ENCODE measurements at places on chromosomes 11 and 22.

GRCh38 chr11:115132436-115133228, 371.6 kb downstream of the CADM1 start:
- no peaks in the 10 kb centered on the region for H3K27me3 ChIP-seq
- no peaks in the 10 kb centered on the region for H3K4me1 ChIP-seq
- H3K4me3 ChIP-seq = no peak overlapping the region
- no peak for DNase-seq

GRCh38 chr22:31155422-31155821, 4.6 kb upstream of the RNF185 start:
- H3K4me1 ChIP-seq = peaks cover 2% of the 10 kb centered on the region
- no peaks in the 10 kb centered on the region for H3K36me3 ChIP-seq
- no peaks in the 10 kb centered on the region for H3K27me3 ChIP-seq

GRCh38 chr22:23539135-23539838, 40.8 kb downstream of the IGLL1 start:
- H3K27ac ChIP-seq = no peak overlapping the region
- DNase-seq = peak; percentile 88
- H3K4me1 ChIP-seq = peaks cover 56% of the 10 kb centered on the region
- H3K4me3 ChIP-seq = no peak overlapping the region

DNA sequence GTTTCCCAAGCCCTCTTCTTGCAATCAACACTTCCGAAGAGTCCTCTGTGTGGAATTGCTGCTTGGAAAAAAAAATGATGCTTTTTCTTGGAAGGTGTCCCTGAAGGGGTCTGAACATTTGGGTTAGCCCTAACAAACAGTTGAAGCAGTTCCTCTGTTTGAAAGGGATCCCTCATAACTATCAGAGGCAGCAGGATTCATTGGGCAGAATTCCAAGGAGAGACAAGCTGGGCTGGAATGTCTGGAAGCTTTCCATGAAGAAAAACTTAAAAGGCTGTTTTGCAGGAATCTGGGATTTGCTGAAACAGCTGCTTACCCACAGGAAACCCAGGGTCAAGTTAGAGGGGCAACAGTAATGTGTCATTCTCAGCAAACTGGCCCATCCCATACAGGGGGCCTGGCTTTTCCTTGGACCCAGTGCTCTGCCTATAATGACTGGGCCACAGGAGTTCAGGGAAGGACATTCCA, 3.1 kb downstream of the CSNK2A3 start:
- no peaks in the 10 kb centered on the region for H3K4me1 ChIP-seq
- no peaks in the 10 kb centered on the region for H3K36me3 ChIP-seq
- no peak overlapping the region for H3K4me3 ChIP-seq
- H3K27ac ChIP-seq = no peak overlapping the region
- no peak for DNase-seq

DNA sequence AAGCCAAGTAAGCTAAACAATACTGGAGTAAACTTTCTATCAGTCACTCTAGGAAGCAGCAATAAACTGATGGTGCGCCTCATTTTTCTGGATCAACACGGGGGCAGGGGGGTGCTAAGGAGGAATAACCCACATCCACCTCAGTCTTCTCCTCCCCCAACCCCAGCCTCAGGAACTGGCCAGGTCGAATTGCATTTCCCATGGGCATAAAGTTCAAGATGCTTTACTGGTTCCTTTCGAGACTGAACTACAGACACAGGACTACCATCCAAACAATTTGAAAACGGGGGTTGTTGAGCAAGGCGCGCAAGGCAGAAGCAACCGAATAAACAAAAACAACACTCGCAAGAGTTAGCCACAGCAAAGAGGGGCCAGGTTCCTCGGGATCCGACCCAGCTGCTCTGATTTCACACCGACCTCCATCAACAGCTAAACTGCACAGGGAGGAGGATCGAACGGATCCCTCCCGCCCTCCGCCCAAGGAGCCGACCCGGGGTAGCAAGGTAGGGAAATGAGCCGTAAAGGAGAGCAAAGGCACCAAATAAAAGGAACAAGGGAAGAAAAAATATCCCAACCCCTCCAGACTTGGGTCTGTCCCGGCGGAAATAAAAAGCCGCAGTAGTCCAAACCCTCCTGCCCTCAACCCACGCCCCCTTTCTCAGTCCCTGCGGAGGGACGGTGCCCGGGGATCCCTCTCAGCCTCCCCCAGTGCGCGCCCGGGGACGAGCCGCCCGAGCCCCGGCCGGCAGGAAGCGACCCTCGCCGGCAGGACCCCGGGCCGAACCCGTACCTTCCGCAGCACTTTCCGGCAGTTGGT, 801 bp downstream of the SESN3 start:
- peak overlapping the region; percentile 91 for H3K4me3 ChIP-seq
- H3K4me1 ChIP-seq = peaks cover 13% of the 10 kb centered on the region
- peak overlapping the region; percentile 71 for H3K27ac ChIP-seq
- DNase-seq = peak; percentile 36
- no peaks in the 10 kb centered on the region for H3K27me3 ChIP-seq

DNA sequence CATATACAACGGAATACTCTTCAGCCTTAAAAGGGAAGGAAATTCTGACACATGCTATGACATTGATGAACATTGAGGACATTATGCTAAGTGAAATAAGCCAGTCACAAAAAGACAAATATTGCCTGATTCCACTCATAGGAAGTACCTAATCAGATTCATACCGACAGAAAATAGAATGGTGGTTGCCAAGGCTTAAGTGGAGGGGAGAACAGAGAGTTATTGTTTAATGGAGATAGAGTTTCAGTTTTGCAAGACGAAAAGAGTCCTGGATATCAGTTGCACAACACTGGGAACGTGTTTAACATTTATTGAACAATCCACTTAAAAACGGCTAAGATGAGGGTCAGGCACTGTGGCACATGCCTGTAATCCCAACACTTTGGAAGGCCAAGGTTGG, 45.6 kb upstream of the HIPK3 start:
- H3K4me1 ChIP-seq = no peaks in the 10 kb centered on the region
- H3K36me3 ChIP-seq = no peaks in the 10 kb centered on the region
- H3K27ac ChIP-seq = no peak overlapping the region

- peaks cover 22% of the 10 kb centered on the region for H3K4me1 ChIP-seq
- peaks cover 33% of the 10 kb centered on the region for H3K27me3 ChIP-seq
- DNase-seq = peak; percentile 82
- no peak within 1 kb of the TSS for H3K27ac ChIP-seq
- no peaks in the 10 kb centered on the region for H3K36me3 ChIP-seq
These were observed at the start of gene LRRC10B for GRCh38 chr11:61507962-61508861. LRRC10B (plus strand) TSS chr11:61508749; CDS start chr11:61508999, 250 bp downstream.

DNA sequence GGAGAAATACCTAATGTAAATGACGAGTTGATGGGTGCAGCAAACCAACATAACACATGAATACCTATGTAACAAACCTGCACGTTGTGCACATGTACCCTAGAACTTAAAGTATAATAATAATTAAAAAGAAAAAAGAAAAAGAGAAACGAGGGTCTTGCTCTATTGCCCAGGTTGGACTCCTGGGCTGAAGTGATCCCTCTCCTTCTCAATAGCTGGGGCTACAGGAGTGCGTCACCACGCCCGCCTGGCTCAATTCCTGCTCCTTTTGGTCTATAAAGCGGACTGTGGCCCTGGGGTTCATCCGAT, 521 bp upstream of the PTS start:
- H3K36me3 ChIP-seq = peaks cover 21% of the 10 kb centered on the region
- peak overlapping the region; percentile 72 for H3K4me3 ChIP-seq
- H3K27ac ChIP-seq = peak overlapping the region; percentile 92
- peaks cover 17% of the 10 kb centered on the region for H3K4me1 ChIP-seq
- H3K27me3 ChIP-seq = no peaks in the 10 kb centered on the region

- DNase-seq = no peak
- H3K4me1 ChIP-seq = no peaks in the 10 kb centered on the region
- H3K4me3 ChIP-seq = no peak overlapping the region
- no peaks in the 10 kb centered on the region for H3K27me3 ChIP-seq
- H3K36me3 ChIP-seq = no peaks in the 10 kb centered on the region
These were observed 36.2 kb downstream of the LMO1 start for GRCh38 chr11:8227156-8228152.

DNA sequence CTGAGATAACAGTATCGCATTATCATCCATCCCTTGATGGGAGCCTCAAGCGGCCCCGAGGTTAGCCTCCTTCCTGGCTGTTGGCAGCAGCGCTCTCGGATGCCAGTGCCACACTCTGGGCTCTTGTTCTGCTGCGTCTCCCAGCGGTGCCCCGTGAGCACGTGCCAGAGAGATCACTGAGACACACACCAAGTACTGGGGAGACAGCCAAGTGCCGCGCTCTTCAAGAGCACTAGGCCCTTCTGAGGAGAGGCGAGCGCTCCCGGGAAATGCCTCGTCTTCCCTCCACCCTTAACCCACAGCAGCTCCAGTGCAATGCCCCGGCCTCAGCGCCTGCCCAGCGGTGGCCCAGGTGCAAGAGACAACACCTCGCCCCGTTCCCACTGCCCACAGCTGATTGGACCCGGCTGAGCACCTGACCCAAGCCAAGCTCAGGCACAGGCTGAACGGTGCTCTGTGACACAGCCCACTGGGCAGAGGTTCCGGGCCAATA, 248.3 kb upstream of the NARS2 start:
- H3K4me1 ChIP-seq = no peaks in the 10 kb centered on the region
- no peak overlapping the region for H3K27ac ChIP-seq
- no peak overlapping the region for H3K4me3 ChIP-seq
- H3K27me3 ChIP-seq = peaks cover 1% of the 10 kb centered on the region
- DNase-seq = no peak

DNA sequence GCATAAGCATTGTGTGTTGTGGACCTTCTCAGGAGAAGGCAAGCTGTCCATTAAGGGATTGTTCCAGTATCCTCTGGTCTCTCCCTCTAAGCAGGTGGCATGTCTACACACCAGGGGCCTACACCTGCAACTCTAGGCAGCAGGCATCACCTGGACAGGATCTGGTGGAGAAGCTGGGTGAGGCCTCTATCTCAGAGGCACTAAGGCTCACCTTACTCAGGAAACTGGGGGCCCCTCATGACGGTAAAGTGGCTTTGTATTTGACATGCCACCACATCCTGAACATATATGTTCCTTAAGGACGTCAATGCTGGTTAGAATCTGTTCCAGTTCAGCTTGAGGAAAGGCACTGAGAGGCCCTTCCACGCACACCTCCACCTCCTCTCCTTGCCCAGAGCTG, 891.3 kb downstream of the OPCML start:
- no peaks in the 10 kb centered on the region for H3K4me1 ChIP-seq
- H3K36me3 ChIP-seq = no peaks in the 10 kb centered on the region
- no peak overlapping the region for H3K27ac ChIP-seq
- DNase-seq = no peak

DNA sequence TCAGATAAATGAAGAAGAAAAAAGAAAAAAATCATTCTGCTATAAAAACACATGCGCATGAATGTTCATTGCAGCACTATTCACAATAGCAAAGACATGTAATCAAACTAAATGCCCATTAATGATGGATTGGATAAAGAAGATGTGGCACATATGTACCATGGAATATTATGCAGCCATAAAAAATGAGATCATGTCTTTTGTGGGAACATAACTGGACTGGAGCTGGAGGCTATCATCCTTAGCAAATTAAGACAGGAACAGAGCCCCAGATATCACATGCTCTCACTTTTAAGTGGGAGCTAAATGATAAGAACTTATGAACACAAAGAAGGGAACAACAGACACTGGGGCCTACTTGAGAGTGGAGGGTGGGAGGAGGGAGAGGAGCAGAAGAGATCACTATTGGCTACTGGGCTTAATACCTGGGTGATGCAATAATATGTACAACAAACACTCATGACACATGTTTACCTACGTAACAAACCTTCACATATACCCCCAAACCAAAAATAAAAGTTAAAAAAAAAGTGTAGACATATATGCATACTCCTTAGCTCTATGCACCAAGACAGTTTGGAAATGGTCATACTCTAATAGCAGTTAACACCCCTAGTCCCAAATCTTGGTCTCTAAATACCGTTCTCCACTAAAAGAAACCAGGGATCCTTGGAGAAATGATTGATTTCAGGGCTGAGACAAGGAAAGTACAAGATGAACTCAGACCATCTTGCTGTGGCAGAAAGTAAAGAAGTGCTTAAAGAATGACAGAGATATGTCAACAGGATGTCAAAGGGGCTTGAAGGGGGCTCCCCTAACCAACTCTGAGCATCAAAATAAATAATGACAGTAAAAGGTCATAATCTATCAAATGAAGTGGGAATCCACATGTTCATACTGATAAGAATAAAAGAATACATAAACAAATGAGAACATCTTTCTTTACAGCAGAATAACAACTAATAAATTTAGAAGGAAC, 17.1 kb upstream of the DDX6 start:
- H3K4me3 ChIP-seq = no peak overlapping the region
- H3K4me1 ChIP-seq = no peaks in the 10 kb centered on the region
- H3K27me3 ChIP-seq = no peaks in the 10 kb centered on the region
- no peak overlapping the region for H3K27ac ChIP-seq

DNA sequence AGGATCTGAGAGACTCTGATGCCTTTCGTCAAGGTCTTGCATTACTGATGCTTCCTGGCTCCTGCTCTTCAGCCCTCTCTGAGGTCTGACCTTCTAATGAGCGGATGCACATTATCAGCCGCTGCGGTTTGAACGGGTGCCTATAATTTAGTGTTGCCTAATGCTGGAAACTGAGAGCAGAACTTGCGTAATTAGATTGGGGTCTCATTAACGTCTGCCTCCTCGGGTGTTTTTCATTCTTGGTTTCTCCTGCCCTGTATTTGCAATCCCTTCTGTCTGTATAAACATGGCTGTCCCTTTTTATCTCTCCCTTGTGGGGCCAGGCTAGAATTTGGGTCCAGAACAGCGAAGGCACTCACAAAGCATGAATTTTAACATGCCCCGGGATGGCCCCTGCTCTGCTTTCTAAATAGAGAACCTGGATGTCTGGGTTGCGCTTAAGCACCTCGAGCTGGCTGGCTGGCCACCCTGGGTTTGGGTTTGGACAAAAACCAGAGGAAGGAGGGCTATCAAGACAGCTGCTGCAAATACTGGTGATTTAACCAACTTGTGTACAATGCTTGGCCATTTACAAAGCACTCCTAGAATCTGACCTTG, 118.6 kb downstream of the TIMP3 start:
- H3K4me3 ChIP-seq = no peak overlapping the region
- no peaks in the 10 kb centered on the region for H3K36me3 ChIP-seq
- H3K27ac ChIP-seq = no peak overlapping the region
- DNase-seq = peak; percentile 29
- no peaks in the 10 kb centered on the region for H3K27me3 ChIP-seq
- peaks cover 4% of the 10 kb centered on the region for H3K4me1 ChIP-seq

GRCh38 chr11:111581341-111581740, 20.9 kb upstream of the SIK2 start:
- no peak overlapping the region for H3K4me3 ChIP-seq
- H3K36me3 ChIP-seq = no peaks in the 10 kb centered on the region
- H3K4me1 ChIP-seq = peaks cover 18% of the 10 kb centered on the region
- peak overlapping the region; percentile 15 for H3K27ac ChIP-seq
